Globus pallidus (tissue), 1 donor: ENCODE measurements at places on chromosomes 13 and 19.

DNA sequence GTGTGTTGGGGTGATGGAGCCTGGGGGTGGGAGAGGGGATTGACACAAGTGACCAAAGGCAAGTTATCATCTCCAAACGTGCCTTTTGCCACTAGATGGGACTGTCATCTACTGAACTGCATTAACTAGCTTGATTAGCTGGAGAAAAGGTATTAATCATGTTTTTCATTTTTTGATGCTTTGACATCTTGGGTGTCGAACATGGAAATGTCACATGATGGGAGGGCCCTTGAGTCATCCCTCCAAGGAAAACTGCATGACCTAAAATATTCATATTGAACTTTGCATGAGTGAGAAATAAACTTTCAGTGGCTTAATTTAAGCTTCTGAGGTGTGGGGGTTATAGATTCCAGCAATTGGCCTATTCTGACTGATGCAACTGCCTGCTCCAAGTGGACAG is 73.3 kb downstream of the ALOX5AP start:
- no peak for DNase-seq

DNA sequence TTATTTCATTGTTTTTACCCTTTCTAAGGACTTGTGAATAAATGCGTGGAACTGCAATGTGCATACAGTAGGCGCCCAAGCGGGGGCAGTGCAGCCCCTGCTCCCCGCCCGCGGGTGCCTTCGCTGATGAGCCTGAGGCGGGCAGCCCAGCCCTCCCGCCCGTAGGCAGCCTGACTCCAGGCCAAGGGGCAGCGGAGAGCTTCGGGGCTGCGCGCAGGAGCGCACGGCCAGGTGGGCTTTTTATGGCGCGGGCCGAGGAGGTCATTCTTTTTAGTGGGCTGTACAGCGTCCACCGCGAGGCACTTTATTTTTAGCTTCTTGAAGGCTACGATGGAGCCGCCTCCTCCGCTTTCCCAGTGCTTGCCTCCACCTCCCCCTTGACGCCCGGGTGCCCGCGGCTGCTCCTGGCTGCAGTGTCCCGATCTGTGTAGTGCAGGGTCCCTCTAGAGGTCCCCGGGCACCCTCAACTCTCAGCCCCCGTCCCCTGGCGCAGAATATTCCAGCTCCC is 60.5 kb downstream of the CCNE1 start:
- DNase-seq, result no peak

- no peak for DNase-seq
These were observed 435.6 kb upstream of the SLITRK5 start for GRCh38 chr13:87235621-87236020.

- no peak for DNase-seq
These were observed 80.9 kb upstream of the DOCK9 start for GRCh38 chr13:99058527-99059495.

DNA sequence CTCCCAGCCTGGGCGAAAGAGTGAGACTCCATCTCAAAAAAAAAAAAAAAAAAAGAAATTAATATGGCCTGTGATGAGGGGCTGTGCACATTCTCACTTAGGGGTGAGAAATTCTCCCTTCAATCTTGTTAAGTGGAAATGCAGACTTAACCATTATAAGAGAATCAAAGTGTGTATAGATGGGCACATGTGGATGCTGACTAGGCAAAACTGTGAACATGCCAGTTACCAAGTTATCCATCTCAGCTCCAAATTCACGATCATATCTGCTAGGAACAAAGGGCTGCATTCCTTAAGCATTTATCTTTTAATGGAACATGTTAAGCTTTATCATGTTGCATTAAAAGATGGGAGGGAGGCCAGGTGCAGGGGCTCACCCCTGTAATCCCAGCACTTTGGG is 4.3 kb downstream of the ZNF560 start:
- no peak for DNase-seq

GRCh38 chr19:32181216-32181920 is 164.0 kb upstream of the ZNF507 start:
- no peak for DNase-seq

DNA sequence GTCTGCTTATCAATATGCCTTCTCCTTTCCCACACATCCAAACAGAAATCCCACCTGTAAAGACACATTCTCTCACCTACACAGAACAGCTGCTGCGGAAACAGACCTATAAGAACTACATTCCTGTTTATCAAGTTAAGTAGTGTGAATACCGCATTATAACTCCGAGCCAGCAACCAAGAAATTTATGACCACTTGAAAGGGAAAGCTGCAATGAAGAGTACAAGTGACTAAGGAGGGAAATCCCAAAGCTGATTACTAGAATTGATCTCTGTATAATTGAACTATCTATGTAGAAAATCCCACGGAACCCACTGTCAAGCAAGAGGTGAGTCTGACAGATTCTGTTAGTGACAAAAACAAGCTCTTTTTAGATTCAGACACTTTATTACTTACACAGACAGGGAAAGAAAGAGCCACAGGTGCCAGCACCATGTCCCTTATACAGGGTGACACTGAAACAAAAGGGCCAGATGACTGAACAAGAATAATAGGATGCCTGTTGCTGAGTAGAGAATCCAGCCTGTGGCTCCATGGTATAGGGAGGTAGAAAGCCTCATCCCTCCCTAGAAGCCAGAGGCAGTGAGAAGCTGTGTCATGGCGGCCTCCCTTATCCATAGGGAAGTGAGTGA is 1.6 kb upstream of the IGFL4 start:
- no peak for DNase-seq

DNA sequence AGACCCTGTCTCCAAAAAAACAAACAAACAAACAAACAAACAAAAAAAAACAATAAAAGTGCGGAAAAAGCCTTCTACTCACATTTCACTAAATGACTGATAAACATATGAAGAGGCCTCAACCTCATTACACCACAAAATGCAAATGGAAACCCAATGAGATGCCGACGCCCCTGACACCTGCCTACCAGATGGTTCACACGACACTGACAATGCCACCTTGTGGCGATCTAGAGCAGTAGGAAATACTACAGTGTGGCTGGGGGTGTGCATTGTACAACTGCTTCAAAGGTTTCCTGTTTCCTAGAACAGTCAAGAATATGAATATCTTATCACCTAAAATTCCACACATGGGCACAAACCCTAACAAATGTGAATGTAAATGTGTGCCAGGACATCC is 14.0 kb downstream of the SCGB2B2 start:
- no peak for DNase-seq

DNA sequence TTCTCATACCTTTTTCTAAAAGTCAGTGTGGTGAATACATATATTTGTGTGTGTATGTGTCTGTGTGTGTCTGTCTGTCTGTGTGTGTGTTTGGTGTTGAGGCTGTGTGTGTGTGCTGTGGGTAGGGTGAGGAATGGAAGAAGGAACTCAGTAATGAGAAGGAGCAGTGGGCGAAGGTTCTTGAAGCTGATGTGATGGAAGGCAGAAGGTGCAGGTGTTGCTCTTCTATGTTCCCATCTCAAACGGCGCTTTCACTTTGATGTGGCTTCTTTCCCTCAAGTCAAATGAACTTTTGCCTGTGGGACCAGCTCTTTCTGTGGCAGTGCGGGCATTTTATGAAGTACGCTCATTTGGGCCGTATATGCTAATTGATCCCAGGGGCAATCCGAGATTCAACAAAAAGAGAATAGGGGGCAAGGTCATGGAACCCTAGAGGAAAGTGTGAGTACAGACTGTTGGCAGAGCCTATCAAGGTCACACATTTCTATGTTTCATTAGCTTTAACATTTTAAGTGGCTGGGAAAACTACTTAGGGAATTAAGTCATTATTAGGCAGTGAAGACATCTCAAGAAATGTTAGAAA is 15.2 kb downstream of the BIVM start:
- DNase-seq, result no peak

- DNase-seq, result no peak
These were observed 1.3 kb downstream of the CYP4F3 start for GRCh38 chr19:15641901-15642491.

DNA sequence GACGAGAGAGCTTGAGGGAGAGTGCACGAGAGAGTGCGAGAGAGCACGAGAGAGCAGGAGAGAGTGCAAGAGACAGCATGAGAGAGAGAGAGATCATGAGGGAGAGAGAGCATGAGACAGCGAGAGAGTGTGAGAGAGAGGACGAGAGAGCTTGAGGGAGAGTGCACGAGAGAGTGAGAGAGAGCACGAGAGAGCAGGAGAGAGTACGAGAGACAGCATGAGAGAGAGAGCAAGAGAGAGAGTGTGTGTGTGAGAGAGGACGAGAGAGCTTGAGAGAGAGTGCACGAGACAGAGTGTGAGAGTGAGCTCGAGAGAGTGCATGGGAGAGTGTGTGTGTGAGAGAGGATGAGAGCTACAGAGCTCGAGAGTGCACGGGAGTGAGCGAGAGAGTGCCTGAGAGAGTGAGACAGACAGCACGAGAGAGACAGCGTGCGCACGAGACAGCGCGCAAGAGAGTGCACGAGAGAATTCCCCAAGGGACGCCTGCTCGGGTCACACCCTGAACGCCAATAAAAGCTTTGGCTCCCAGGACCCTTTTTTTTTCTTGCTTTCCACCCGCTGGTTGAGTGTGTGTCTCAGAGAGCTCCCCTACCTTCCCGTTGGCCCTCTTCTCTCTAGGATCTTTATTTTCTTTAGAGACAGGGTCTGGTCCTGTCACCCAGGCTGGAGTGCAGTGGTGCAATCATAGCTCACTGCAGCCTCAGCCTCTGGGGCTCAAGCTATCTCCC is 3.7 kb downstream of the CD70 start:
- no peak for DNase-seq

GRCh38 chr13:36839281-36839680 is 20.3 kb downstream of the RFXAP start:
- DNase-seq, result no peak

DNA sequence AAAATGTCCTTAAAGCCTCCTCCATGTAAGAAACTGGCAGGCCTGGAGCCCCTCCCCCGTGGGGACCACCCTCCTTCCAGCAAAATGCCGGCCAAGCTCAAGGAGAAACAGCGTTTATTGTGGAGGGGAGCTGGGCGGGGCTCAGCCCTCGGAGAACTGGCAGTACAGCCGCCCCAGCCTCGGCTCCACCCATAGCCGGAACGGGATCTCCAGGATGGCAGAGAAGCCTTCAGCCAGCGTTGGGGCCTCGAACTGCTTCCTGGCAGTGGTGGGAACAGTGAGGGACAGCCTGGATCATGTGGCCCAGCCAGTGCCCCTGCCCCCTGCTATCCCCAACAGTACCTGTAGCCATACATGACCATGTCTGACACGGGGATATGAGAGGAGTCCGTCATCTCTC is 6.3 kb downstream of the PNKP start:
- no peak for DNase-seq

DNA sequence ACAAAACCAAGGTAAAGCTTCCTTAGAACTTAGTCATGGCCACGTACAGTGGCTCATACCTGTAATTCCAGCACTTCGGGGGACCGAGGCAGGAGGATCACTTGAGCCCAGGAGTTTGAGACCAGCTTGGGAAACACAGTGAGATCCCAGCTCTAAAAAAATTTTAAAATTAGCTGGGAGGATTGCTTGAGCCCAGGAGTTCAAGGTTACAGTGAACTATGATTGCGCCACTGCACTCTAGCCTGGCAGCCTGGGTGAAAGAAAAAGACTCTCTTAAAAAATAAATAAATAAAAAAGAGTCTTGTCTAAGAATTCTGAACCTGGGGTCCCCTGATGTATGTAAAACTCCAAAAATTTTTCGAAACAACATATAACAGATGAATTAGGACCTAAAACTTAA is 34.9 kb downstream of the N4BP2L2 start:
- no peak for DNase-seq

- DNase-seq, result no peak
These were observed 4.2 kb upstream of the RGL3 start for GRCh38 chr19:11423164-11423790.

- no peak for DNase-seq
These were observed 8.8 kb upstream of the CPB2 start for GRCh38 chr13:46113596-46113995.

DNA sequence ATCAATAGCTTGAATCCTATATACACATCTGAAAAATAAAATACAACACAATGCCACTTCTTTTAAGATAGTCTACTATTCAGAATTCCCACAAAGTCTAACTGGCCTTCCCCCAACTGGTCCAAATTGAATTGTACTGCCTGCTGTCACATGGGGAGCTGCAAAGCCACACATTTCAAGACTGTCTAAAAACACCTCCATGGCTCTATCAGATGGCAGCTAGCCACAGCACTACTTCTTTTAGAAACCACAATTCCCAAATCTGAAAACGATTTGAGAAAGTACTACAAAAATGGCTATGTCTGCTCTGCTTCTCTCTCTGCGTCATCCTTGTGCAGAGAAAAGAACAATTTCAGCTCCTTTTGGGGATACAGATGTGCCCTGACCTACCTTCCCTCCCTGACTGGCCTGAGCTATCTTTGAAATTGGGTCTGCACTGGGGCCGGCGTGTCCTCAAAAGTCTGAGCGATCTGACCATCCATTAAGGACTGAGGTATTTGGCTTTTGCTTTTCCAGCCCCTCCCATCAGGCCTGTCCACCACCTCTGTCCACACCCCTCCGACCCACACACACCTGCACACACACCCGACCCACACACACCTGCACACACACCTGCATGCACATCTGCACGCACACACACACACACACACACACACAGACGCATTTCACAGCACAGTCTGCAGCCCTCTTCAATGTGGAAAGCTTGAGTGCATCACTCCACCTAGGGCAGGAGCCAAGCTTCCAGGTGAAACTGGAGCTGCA is 68.6 kb upstream of the IPO5 start:
- no peak for DNase-seq

DNA sequence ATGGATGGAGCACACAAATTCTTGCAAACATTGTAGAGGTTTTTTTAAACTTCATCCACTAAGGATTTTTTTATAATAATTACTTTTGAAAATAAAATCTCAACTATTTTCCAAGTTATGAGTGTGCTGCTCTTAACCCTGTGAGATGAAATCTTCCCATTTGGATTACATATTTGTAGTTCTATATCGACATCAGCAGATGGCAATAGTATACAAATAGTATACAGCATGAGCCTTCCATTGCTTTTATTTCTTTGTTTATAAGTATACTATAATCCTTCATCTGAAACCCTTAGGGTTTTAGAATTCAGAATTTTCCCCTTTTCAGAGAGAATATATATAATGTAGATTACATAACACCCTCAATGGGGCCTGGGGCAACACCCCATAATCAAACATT is 70.5 kb downstream of the GJA3 start:
- peak; percentile 13 for DNase-seq

GRCh38 chr19:18119013-18119716 is 21.6 kb downstream of the MAST3 start:
- DNase-seq, result no peak

DNA sequence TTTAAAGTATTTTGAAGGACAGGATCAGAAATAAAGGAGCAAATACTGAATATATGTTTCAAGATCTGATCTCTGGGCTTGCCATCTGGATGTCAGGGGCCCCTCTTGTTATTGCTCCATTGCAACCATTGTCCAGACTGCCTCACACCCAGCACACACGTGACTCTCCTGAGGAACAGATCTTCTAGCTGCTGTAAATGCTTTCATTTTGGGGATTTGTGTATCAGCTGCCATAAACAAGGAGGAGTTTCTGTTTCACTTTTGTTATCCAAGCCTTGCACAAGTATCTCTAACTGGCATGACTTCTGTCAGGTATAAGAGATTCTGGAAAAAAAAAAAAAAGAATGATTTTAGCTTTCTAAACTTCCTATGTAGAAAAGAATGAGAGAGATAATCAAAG is 1624.1 kb upstream of the PRR20A start:
- no peak for DNase-seq

GRCh38 chr19:49999371-50000010 is 25.7 kb downstream of the VRK3 start:
- peak; percentile 32 for DNase-seq
